ENCODE measurements at places on chromosomes 2 and 18. TPM values are rescaled to one million over a fixed set of nuclear protein-coding genes. Genes with fewer than 3 reads are reported as not detected.

ANKRD30B gene
- 0.39 TPM for total RNA-seq

DNA sequence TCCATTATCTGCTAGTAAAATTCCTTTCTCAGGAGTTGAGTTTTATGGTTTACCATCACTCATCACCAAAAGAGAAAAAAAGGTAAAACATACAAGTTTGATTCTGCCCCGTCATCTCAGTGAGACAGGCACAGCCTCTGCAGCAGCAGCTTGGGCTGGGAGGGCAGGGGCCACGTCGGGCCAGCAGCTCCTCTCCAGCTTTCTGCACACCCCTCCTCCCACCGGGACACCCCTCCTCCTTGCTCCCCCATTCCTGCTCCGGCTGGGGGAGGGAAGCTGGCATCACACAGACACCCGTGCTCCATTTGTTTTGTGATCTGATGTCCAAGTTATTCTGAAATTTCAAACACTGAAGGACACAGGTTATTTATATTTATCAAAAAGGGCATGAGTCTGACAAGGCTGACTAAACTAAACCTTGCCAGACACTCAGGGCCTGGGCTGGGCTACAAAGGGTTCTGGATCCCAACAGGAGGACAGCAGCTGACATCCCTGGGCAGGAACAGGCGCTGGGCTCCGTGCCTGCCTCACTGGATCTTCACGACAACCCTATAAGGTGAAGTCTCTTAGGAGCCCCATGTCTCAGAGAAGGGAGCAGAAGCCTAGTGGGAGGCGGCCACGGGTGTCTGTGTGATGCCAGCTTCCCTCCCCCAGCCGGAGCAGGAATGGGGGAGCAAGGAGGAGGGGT is 71.4 kb downstream of the HDAC4 start:
- DNase-seq = peak; percentile 83

DNA sequence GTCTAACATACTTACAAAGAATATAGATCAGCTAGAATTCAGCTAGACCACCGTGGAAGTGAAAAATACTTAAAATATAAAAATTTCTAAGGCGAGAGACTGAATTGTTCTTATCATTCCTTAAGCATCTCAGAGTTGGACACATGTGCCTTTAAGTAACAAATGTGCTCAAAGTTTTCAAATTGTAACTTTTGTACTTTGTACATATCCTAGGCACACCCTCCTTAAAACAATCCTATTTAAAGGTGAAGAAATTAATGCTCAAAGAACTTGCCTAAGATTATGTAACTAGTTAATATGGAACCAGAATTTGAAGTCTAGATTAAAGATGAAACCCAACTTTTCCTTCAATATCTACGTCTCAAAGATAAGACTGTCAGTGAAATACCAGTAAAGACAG is 74.1 kb downstream of the EML4 start:
- no peak for DNase-seq

- DNase-seq = no peak
Measured at GRCh38 chr2:111898703-111899514, 502 bp downstream of the MERTK start.

DNA sequence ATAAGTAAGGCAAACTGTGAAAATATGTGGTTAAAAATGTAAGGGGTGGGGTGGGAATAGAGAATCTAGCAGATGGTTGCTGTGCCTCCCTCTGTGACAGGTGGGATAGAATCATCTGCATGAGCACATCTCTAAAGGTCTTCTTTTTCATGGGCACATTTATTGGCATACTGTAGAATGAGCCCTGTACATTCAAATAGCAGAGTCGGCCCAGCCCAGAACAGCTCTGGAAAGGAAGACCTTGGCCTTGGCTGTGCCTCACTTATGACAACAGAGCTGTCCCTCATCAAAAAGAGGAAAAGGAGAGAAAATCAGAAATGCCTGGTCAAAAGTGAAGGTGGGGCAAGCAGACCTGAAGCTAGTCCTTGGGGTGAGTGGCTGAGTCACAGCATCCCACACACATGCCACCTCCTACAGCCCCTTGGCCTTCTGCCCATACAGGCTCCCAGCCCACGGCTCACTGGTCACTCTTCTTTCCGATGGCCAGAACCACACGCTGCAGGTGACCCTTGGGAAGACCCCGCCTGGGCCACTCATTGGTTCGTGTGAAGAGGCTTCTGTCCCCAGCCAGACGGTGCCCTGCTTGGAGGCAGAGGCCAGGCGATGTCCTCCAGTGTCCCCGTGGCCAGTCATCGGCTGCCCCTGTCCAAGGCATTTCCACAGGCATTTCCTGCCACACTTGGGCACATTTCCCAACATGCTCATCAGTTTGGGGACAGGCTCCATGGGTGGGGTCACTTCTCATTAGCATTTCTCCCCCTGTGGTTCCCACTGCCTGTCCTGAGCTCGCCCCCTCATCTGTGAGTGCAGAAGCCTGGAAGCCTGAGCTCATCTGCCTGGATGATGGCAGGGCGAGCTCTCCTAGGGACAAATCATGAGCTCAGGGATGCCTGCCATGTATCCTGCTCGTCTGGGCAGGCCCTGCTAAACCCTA is 113.6 kb downstream of the MCFD2 start:
- peak; percentile 86 for DNase-seq

All from mesenteric fat pad (tissue), 1 donor.